ENCODE measurements at places on chromosomes 2 and 18.

- no peak for DNase-seq
Observed at GRCh38 chr2:171163261-171163660, 2.6 kb upstream of the TLK1 start.

GRCh38 chr2:211930331-211930730 is 608.3 kb downstream of the ERBB4 start:
- no peak for DNase-seq

DNA sequence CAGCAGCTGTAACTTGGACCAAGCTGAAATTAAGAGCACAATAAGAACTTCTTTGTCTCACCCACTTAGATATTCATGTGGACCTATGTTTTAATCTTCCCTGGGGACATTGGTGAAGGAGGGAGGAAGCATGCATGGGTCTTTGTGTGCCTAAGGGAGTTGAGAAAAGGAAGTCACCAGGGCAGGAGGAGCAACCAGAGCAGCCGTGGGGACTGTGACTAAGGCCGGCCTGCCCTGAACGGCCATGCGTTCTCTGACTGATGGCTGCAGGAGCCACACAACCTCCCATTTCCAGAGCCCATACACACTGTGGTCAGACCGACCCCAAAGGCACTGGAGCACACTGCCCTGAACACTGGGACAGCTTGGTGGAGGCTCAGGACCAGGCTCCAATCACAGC is 43.7 kb upstream of the SLC35G4 start:
- no peak for DNase-seq

- no peak for DNase-seq
Observed at GRCh38 chr18:79911344-79912270, 39.8 kb downstream of the SLC66A2 start.

GRCh38 chr2:208192611-208193236 is 2.9 kb upstream of the C2orf80 start:
- DNase-seq = no peak

DNA sequence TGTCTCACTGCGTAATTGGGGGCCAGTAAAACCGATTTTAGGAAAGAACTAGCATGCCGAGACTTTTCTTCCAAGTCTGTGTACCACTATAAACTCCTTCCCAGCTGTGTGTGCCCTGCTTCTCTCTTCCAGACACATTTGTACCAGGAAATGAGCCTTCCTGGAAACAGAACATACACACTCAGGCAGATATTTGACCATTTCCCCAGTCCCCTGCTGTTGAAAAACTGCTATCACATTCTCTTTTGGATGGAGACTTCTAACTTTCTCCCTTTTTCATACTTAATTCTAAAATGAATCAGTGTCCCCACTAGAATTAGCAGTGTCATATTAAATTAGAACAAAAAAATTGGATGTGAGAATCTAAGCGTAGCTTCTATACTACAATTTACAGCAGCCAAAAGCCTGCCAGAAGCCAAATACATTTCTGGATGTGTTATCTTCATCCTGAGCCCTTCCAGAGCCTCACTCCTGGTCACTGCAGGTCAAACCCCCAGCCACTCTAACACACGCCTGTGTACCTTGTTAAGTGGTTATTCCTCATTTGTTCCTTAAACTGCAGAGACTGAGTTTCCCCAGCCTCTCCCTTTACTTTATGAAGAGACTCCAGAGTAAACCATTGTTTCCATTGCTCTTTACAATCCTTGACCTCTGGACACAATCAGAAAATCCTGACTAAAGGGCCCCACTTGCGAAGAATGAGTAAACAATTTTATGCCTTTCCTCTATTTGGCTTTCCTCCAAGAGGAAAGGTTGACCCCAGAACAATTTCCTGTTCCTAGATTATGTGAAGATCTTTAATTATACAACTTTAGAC is 20.4 kb downstream of the DSG4 start:
- DNase-seq = peak; percentile 39

- DNase-seq = no peak
Observed at GRCh38 chr2:231546014-231546715, 15.9 kb upstream of the NMUR1 start.

DNA sequence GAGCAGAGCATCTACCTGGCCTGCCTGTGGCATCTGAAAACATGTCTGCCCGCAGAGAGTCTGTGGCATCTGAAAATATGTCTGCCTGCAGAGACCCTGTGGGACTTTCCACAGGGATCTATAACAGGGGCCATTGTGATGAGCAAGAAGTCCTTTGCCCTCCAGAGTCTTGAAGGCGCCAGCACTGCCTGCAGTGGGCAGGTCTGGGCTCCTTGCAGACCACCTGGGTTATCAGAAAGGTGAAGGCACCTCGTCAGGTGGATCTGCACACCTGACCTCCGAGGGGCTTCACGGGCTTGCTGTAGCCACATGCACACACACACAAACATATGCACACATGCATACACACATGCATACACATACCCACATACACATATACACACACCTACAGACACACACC is 189.5 kb upstream of the HDAC4 start:
- no peak for DNase-seq

DNA sequence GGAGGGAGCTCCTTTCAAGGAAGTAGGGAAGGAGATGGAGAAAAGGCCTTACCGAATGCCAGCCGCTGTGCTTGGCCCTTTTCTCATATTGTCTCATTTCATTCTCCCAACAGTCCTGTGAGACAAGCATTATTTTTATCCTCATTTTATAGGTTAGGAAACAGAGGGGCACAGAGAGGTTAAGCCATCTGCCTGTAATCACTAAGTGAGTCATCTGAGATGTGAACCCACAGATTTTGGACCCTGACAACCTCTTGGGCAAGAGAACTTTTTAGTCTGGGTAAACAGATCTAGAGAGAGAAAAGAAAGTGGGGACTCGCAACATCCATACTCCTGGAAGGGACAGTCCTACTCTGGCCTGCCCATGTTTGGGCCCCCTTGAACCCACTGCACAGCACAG is 91.7 kb upstream of the LCLAT1 start:
- no peak for DNase-seq

DNA sequence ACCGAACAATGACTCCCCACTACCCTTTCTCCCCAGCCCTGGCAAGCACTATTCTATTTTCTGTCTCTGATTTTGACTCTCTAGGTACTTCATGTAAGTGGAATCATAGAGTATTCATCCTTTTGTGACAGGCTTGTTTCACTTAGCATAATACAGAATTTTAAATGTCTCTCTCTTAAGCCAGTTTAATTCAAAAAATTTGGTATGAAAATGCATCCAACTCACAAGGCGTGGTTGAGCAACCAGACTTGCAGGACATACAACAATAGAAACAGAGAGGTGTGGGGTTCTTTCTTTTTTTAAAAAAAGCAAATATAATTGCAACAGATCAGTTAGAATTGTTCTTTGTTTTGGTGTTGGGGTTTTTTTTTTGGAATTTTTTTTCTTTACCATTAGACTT is 47.6 kb upstream of the TMEM87B start:
- no peak for DNase-seq

GRCh38 chr18:26702086-26702485 is 153.7 kb upstream of the KCTD1 start:
- DNase-seq = no peak

GRCh38 chr2:217616936-217617335 is 385.9 kb downstream of the TNS1 start:
- no peak for DNase-seq

DNA sequence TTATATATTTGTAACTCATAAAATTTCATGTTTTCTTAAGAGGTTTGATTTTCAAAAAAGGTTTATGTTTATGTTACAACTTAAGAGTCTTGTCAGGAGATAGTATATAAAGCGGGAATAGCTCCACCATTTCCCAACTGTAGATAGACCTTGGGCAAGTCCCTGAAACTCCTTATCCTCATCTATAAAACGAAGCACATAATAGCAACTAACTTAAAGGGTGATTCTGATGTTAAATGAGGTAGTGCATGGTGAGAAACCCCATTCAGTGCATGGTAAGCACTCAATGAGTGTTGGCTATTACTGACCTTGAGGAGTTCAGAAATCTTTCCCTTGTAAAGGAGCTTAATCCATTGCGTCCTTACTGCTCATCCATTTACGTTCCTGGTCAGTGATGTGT is 34.1 kb downstream of the KCTD18 start:
- DNase-seq = no peak

GRCh38 chr2:145412155-145412554 is 892.2 kb upstream of the ZEB2 start:
- no peak for DNase-seq

DNA sequence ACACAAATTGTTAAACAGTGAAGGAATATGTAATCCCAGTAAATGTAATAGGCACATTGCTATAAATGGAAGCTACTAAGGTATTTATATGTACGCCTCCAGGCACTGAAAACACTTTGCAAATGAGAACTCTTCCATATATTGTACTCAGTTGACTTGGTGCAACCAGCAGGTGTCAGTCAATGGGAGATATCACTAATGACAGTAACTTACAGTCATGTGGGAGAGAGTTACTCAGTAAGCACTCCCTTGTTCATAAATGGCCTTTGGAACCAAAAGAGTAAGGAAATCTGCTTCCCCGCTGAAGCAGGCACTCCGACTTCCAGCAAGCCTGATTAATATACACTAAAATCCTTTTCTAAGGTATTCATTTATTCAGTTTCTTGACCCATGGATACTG is 5.9 kb downstream of the MDH1 start:
- no peak for DNase-seq

- no peak for DNase-seq
Observed at GRCh38 chr2:37350034-37350433, 5.6 kb downstream of the QPCT start.

GRCh38 chr2:151665959-151666358 is 68.3 kb downstream of the NEB start:
- no peak for DNase-seq

GRCh38 chr2:29562319-29562718 is 359.1 kb downstream of the ALK start:
- DNase-seq = no peak

- no peak for DNase-seq
Observed at GRCh38 chr2:212619954-212620353, 81.4 kb upstream of the ERBB4 start.

DNA sequence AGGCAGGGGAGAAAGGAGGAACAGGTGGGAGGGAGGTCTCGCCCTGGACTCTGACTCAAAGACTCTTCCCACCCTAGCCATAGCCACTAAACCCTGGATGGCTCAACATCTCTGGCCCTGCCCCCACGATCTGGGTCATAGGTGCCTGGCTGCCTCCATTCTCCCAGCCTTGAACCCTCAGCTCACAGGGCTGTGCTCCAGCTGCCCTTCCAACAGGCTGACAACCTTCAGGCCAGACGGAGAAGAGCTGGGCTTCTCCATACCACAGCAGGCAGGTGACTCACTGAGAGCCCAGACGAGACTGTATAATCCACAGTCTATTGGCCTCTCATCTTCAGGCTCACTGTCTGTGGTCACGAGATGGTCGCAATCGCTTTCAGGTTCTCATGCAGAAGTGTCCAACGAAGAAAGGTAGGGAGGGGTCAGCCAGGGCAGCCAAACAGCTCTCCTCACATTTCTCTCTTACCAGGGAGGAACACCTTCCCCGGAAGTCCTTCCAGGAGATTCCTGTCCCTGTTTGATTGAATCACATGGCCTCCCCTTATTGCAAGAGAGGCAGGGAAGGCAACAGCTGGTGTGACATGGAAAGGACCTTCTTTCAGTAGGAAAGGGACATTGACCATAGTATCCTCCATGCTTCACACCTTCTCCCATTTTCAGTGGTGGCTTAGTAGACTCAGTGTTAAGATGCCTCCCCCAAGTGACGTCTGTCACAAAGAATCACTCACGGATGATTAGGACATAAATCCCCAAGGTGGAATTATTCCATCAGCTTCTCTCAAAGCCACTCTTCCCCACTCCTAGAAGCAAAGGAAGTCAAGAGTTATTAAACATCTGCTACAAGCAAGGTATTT is 100.1 kb downstream of the MRO start:
- no peak for DNase-seq

DNA sequence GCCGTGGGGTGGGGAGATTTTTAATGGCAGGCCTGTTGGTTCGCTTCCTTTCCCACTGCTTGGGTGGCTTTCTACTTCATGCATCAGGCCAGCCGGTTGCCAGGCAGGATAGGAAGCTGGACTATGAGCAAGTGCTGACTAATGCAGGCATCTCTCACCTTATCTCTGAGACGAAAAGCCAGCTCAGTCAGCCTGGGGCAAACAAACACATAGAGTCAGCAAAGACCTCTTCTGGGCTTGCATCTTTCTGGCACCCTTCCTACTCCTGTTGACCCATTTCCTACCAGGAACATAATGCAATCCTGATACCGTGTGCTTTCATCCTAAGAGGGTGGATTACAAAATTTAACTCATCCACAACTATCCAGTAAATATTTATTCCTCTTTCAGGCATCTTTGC is 416.6 kb upstream of the MEX3C start:
- no peak for DNase-seq

DNA sequence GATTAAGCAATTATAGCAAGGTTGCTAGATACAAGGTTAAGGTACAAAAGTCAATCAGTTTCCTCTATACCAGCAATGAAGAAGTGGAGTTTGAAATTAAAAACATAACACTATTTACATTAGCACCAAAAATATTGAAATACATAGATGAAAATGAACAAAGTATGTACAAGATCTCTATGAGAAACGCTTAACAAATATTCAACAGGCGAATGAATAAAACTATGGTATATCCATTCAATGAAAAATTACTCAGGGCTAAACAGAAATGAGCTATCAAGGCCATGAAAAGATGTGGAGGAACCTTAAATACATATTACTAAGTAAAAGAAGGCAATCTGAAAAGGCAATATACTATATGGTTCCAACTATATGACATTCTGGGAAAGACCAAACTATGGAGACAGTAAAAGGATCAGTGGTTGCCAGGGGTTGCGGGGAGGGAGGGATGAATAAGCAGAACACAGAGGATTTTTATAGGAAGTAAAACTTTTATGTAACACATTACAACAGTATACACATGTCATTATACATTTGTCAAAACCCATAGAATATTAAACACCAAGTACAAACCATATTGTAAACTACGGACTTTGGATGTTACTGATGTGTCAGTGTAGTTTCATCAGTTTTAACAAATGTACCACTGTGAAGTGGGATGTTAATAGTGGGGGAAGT is 62.1 kb downstream of the RMDN2 start:
- DNase-seq = no peak

DNA sequence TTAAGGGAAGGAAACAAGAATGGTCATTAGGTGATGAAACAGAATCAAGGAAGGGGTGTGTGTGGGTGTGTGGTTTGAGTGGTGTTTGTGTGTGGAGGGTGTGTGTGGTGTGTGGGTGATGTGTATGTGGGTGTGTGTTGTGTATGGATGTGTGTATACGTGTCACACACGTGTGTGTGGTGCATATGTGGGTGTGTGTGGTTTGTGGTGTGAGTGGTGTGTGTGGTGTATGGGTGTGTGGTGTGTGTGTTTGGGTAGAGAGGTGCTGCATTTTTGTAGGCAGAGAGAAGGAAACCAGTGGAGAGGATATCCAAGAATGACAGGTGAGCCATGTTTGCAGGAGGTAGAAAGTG is 1.1 kb upstream of the CEP192 start:
- no peak for DNase-seq

- no peak for DNase-seq
Observed at GRCh38 chr2:150620855-150621254, 133.4 kb upstream of the RND3 start.

- DNase-seq = no peak
Observed at GRCh38 chr18:69974365-69974764, 26.7 kb upstream of the CD226 start.

GRCh38 chr2:182300608-182301007 is 126.2 kb downstream of the PDE1A start:
- DNase-seq = peak; percentile 46
